NCI-H446 treated with DMSO at 0.1 percent for 48 hours (cell line): ENCODE measurements at places on chromosomes 6 and 20.

DNA sequence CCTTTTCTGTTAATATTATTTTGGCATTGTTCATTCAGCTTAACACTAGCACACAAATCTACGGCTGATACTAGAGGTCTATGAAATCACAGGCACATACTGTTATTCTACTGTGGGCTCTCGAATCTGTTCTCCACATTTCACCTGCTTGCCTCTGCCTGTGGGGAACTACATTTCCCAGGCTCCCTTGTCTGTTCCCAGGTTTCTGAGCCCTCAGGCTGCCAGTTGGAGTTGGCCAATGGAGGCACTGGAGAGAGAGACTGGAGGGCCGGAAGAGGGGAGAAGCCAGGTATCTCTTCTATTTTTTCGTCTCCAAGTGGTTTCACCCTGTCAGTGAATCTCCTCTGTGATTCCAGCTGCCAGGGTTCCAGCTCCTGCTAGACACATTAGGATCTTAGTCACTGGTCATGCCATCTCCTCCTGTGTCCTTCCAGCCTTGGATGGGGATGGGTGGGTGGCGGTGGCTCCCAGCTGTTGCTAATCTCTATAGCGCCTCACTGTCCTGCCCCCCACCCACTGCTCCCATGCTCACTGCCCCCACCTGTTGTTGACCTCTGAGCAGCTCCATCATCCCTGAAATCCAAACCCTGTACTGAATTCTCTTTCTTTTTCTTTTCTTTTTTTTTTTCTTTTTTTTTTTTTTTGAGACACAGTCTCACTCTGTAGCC lies 188.2 kb downstream of the LRFN2 start:
- DNase-seq = no peak

- no peak for DNase-seq
These were observed 13.2 kb upstream of the EDN1 start for GRCh38 chr6:12276930-12277315.

GRCh38 chr6:96931198-96931597 lies 6.7 kb downstream of the KLHL32 start:
- no peak for DNase-seq

- no peak for DNase-seq
These were observed 33.9 kb upstream of the HLA-C start for GRCh38 chr6:31305703-31306219.

GRCh38 chr20:57210054-57210910 lies 56.2 kb downstream of the BMP7 start:
- no peak for DNase-seq

GRCh38 chr20:11881449-11881848 lies 36.2 kb upstream of the BTBD3 start:
- DNase-seq = no peak

GRCh38 chr6:117557951-117558350 lies 44.4 kb downstream of the GOPC start:
- no peak for DNase-seq
